ENCODE measurements at places on chromosomes 12 and 14. TPM values are rescaled to one million over a fixed set of nuclear protein-coding genes. Genes with fewer than 3 reads are reported as not detected.
A peak's percentile ranks its signal among the peaks of the same experiment; 100 is the strongest.

Gene GALNT16
- total RNA-seq = 8.3 TPM

Gene PRPH
- 0.22 TPM for total RNA-seq

Gene EML5
- 0.87 TPM for total RNA-seq

Gene CFAP251
- 3.0 TPM for total RNA-seq

Gene TEAD4
- total RNA-seq = 17.2 TPM

Gene STXBP6
- 42.6 TPM for total RNA-seq

Gene RDH5
- 54.6 TPM for total RNA-seq

Gene RERG
- 28.5 TPM for total RNA-seq

Gene GPRC5A
- 2.1 TPM for total RNA-seq

Gene USP44
- total RNA-seq = 13.8 TPM

Gene GPR68
- 4.1 TPM for total RNA-seq

Gene SAV1
- 43.3 TPM for total RNA-seq

Gene CD27
- total RNA-seq = not detected

Gene KRT74
- total RNA-seq = not detected

Gene PTHLH
- 6.8 TPM for total RNA-seq

Gene EPYC
- total RNA-seq = not detected

DNA sequence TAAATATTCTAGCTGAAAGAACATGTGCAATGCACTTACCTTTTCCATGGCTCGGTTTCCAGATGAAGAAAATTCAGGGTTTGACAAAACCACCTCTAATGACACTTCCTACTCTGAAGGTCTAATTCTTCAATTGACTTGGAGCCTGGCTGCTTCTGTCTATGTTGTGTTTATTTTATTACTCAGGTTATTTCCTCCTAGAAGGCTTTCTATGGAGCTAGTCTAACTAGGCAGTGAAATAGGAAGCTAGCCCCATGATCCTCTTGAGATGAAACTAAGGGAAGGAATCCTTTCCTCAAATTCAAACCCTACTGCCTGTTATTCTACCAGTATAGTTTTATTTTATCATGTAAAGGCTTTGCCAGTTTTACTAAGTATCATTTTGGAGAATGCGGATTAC lies 20.9 kb upstream of the IFNG-AS1 start:
- no peak for DNase-seq

DNA sequence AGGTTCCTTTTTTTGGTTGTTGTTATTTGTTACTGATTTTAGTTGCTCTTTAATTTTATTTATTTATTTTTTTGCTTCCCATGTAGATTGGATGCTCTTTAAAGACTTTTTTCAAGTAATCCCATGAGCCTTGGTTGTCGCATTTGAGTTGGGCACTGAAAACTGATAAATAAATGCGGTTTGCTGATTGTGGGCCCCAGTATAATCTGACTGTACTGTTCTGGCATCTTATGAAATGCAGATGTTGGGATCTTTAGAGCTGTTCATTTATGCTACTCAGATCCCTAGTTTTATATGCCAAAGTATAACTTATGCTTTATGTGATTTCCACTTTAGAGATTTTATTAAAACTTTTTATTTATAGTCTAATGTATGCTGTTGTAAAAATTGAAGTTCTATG lies 33.3 kb downstream of the WNK1 start:
- no peak for DNase-seq

- no peak for DNase-seq
Measured at GRCh38 chr12:13102461-13103195, 839 bp downstream of the GSG1 start.

DNA sequence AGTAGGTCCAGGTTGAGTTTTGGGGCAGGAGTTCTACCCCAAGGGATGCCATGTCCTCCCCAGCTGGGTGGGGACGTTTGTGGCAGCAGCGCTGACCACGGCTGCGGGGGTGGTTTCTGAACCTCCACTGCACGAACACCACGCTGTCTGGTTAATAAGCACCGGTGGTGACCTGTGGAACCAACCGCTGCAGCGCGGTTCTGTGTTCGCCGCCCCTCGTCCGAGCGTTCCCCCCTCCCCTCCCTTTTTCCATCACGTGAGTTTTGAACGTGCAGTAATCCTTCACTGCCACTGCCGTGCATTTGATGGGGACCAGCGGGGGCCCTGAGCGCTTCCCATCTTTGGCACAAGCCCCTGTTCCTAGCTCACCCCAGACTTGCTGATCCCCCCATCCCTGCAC lies 6.4 kb upstream of the ADSS1 start:
- DNase-seq = no peak

- DNase-seq = no peak
Measured at GRCh38 chr12:122753319-122753650, 661 bp downstream of the DENR start.

DNA sequence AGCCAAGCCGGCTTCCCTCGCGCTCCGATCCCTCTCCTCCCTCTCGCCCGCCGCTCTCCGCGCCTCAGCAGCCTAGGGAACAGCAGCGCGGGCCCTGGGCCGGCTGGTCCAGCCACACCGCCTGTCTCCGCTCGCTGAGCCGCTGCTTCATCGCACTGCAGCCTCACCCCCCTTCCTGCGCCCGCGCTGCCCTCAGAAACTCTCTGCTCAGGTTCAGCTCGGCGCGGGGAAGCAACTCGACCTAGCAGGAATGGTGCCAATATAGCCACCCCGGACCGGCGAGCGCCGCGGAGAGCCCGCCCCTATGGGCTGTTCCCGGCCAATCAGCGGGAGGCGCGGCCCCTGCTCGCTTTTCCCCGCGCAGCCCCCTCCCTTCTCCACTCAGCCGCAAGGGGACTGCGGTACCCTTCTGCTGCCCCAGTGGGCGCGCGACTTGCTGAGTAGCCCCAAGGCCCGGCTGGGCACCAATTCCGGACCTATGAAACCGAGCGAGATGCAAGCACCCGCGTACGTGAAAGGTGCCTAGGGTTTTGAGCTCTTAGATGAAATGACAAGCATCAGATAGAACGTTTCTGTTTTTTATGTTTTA lies at the start of gene ADAMTS20:
Gene ADAMTS20, minus strand, starts transcription at position 233 of the 589 bp plus-strand sequence. CDS start 282 bp downstream, outside the sequence.
- DNase-seq = no peak

- DNase-seq = no peak
Measured at GRCh38 chr14:99001241-99001640, 270.8 kb downstream of the BCL11B start.

DNA sequence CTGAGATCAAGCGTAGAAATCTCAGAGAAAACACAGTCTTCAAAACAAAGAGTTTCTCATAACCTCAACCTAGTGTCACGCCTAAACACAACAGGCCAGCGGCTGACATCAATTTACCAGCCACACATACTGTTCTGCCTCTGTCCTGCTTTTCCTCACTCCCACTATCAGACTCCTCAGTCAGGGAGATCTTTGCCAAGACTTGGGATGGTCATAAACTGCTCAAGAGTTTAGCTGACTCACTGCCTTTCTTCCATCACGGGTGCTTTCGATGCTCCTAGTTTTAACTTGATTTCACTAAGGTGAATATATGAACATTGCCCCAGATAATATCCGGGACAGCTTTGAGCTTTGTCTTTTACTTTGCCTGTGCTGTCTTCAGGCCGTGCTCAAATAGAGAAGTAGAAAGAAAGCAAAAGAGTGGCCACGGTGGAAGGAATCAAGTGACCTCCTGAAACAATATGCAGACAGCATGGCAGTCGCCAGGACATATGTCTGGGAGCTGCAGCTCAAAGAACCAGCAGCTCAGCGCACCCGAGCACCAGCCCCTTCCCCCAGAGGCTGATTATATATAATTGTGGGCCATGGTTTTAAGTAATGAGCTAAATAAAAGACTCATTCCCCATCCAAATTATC lies 12.1 kb downstream of the MDM1 start:
- no peak for DNase-seq

- DNase-seq = no peak
Measured at GRCh38 chr14:68734231-68734732, 58.6 kb downstream of the ZFP36L1 start.

DNA sequence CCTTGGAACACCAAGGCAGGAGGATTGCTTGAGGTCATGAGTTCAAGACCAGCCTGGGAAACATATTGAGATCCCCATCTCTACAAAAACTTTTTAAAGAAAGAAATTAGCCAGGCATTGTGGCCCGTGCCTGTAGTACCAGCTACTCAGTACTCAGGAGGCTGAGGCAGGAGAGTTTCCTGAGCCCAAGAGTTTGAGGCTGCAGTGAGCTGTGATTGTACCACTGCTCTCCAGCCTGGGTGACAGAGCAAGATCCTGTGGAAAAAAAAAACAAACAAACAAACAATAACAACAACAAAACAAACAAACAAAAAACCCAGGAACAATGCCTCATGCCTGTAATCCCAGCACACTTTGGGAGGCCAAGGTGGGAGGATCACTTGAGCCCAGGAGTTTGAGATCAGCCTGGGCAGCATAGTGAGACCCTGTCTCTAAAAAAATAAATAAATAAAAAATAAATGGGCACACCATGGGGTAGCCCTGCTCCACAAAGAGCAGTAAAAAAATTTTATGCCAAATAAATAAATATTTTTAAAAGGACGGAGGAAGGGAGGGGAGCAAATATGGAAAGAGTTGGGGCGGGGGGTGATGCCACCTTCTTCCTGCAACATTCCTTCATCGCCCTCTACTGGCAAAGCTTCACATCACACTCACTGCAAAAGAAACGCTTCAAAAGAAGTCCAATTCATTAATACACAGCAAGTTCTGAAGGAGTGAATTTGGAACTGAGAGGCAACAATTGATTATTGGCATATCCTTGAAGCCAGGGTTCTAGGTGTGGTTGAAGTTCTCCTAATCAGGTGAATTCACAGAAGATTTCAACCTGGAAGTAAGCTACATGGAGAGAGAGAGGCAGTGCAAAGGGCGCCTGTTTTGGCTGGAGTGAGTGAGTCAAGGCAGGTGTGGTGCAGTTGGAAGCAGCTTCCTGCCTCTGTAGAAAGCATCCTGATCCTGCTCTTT lies 8.8 kb upstream of the GNPTAB start:
- DNase-seq = peak; percentile 54

GRCh38 chr12:51351913-51352532 lies 5.5 kb upstream of the CELA1 start:
- no peak for DNase-seq

- DNase-seq = no peak
Measured at GRCh38 chr14:98173305-98173704, 1098.7 kb downstream of the BCL11B start.

GRCh38 chr14:70995211-70995610 lies 88.0 kb downstream of the PCNX1 start:
- no peak for DNase-seq

DNA sequence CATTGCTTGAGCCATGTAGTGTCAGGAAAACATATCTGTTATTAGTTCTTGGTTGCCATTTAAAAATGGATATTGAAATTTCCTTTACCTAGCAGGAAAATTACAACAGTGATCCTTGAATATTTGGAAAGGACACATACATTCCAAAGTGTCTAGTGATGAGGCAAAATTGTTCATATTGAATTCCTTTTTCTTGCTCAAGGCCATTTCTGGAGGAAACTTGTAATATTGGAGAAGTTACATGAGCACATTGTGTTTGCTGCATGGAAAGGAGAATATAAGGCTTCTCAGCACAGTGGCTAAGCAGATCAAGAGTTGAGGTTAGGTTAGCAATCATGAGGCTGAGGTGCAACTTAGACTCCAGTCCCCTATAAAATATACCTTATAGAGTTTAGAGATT lies 121.9 kb downstream of the PDE3A start:
- no peak for DNase-seq

- no peak for DNase-seq
Measured at GRCh38 chr12:80580254-80580653, 127.2 kb upstream of the MYF6 start.

DNA sequence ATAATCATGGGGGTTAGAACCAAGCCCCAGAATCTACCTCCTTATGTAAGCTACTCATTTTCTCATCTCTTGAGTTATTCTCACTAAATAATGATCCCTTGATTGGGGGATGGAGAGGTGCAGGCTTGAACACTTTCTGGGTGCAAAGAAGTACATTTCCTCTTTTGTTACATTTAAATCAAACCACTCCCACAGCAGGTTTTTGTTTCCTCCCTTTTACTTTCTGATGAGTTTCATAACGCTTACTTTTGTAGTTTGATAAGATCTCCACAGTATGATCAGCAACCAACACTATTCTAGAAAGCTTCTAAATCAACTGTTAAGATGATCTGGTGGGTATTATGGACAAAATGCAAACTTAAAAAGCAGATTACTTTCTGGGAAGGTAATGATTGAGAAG lies 20.5 kb downstream of the VCPKMT start:
- no peak for DNase-seq

- DNase-seq = no peak
Measured at GRCh38 chr12:104809706-104810385, 148.2 kb downstream of the SLC41A2 start.

DNA sequence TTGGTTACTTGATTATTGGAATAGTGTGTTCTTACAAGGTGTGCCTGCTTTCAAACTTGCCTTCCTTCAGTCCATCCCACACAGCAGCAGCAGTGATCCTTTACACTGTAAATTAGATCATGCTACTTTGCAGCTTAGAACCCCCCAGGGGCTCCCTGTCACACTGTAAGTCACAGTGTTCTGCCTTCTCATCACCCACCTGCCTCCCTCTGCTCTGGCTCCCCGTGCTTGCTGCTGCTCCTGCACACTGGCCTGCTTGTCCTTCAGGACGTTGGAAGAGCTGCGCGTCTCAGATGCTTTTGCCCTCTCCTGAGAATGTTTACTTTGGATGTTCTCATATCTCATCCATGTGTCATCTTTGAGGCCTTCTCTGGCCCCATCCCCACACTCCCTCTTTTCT lies 27.3 kb downstream of the ZC3H14 start:
- DNase-seq = no peak

DNA sequence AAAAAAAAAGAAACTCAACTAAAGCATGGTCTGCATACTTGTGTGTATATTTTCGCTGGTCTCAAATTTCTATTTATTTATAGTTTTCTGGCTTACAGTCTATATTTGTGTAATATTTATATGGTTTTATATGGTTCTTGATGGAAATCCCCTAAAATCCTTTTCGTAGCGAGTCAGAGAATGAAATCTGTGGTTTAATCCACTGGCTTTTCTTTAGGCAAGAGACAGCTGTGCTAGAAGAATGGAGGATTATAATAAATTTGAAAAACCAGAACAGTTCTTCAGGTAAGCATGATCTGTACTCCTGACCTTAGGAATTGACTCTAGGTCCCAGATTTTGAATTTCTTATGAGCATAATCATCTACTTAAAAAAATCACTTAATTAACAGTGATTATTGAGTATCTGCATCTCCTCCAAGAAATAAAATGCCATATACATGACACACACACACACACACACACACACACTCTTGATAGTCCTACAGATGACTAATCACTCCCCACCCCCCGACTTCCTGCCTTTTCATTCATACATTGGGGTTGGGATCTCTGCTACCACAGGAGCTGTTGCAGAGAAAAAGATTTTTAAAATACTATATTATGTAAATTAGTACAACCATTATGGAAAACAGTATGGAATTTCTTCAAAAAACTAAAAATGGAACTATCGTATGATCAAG lies 113.4 kb downstream of the CRADD start:
- DNase-seq = no peak

GRCh38 chr14:72651714-72652113 lies 242.2 kb downstream of the DPF3 start:
- DNase-seq = no peak
